Kidney glomerular epithelial cell (primary cell): ENCODE measurements at places on chromosomes 6 and 20.
A peak's percentile ranks its signal among the peaks of the same experiment; 100 is the strongest.

GRCh38 chr6:31394381-31394780, 9.0 kb upstream of the MICA start:
- no peak for DNase-seq

DNA sequence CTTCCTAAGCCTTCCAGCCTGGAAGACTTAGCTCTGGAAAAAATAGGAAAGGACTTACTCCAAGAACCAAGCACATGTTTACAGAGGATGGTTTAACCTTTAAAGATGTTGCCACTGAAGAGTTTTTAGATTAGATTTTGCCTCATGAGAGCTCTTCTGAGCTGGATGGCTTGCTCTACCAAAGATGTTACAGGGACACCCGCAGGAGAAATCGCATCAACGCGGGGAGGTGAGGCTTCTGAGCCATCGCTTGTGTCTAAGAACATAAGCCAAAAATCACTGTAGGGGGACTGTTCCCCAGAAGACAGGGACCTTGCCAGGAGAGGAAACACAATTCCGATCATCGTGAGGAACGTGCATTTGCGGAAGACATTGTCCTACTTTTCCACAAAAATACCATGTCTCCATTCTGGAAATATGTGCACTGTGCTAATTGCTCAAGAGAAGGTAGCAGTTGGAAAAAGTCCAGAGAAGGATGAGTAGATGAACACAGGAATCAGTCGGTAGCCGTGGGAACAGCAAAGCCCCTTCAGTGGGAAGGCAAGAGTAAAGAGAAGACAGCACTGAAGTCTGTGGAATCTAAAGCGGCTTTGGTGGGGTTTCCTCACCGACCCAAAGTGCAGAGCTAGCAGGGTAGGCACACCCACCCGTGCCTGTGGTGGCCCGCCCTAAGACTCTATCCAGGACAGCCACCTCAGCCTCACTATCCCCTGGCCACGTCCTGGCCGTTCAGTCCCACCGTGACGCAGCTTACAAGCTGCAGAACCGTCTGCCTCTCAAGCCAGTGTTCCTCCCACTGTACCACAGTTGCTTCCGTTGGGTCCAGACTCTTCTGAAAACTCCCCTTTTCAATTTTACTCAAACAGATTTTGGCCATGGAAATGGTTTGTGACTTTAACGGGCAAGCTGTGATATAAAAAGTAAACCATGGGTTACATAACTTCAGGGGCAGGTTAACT, 334.8 kb downstream of the NRN1 start:
- no peak for DNase-seq

GRCh38 chr20:24795436-24795835, 153.6 kb upstream of the CST7 start:
- no peak for DNase-seq

- DNase-seq: no peak
These were observed 79.8 kb downstream of the NFATC2 start for GRCh38 chr20:51462566-51463276.

DNA sequence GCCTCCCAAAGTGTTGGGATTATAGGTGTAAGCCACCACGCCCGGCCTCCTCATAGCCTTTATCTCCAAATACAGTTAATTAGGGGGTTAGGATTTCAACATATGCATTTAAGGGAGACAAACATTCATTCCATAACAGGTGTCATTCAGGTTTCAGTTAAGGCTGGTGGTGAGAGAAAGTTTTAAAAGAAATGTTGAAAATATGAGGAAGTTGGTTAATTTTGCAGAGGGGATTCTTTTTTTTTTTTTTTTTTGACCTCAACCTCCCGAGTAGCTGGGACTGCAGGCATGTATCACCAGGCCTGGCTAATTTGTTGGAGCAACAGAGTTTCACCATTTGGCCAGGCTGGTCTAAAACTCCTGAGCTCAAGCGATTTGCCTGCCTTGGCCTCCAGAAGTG, 12.5 kb upstream of the EBF4 start:
- DNase-seq: no peak

GRCh38 chr6:16698997-16699868, 62.0 kb downstream of the ATXN1 start:
- peak; percentile 32 for DNase-seq

- DNase-seq: no peak
These were observed 167.6 kb downstream of the PTPRT start for GRCh38 chr20:43022081-43022480.

DNA sequence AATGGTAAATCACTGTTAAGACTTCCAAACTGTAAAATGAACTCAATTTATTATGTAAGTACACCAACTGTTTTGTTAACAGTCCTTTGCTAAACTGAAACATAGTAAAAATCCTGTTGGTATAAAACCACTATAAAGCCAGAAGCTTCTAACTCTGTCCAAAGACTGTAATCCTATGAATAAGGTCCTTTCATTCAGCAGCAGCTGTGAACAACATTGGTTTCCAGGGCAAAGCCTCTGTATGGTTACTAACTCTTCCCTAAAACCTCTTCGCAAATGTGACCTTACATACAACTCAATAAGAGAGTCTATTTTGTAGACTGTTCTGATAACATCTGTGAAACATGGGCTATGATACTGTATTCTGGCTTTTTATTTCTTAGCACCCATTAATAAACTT, 40.1 kb downstream of the NUP153 start:
- DNase-seq: no peak

DNA sequence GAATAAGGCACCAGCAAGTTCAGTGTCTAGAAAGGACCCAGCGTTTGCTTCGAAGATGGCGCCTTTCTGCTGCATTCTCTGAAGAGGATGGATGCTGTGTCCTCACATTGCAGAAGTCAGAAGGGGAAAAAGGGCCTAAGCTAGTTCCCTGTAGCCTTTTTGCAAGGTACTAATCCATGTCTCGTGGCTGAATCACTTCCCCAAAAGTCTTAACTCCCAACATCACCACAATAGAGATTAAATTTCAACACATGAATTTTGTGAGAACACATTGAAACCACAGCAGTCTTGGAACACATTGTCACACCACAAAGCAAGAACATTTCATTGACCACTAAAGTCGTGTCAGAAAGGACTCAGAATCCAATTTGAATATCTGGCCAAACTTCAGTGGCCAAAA, 42.1 kb downstream of the KLHL31 start:
- no peak for DNase-seq

DNA sequence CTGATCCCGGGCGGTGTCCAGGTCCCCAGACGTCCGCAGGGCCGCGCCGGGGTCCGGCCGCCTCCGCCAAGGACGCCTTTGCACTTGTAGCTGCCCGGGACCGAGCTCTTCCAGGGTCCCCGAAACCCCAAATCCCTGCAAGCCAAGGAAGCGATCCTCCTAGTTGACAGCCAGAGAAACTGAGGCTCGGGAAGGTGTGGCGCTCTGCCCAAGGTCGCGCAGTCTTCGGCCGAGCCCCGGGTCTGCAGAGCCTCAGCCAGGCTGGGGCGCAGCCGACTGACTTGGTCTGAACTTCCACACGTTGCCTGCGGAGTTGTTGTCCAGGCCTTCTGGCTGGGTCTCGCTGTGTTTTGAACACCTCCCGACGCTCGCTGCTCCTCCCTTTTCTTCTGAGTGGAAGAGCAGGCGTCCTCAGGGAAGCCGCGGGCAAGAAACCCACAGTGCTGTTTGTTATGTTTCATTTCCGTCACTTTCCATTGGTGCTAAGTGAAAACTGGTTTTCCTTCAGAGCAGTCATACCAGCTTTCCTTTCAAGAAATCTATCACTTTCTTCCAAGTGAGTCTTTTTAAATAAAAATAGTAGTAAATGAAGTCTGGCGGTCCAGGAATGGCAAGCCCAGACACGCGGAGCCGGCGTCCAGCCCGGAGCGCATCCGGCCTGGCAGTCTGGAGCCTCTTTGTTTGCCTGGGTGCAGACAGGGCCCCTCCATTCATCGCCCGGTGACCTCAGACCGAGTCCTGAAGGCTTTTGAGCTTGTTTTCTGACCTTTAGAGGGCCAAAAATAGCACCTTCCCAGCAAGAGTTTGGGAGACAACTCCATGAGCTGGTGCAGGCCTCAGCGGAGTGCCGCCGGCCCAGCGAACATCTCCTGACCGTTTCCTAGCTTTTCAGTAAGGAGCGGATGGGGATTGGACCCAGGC, 698 bp downstream of the FAM210B start:
- DNase-seq: peak; percentile 26

DNA sequence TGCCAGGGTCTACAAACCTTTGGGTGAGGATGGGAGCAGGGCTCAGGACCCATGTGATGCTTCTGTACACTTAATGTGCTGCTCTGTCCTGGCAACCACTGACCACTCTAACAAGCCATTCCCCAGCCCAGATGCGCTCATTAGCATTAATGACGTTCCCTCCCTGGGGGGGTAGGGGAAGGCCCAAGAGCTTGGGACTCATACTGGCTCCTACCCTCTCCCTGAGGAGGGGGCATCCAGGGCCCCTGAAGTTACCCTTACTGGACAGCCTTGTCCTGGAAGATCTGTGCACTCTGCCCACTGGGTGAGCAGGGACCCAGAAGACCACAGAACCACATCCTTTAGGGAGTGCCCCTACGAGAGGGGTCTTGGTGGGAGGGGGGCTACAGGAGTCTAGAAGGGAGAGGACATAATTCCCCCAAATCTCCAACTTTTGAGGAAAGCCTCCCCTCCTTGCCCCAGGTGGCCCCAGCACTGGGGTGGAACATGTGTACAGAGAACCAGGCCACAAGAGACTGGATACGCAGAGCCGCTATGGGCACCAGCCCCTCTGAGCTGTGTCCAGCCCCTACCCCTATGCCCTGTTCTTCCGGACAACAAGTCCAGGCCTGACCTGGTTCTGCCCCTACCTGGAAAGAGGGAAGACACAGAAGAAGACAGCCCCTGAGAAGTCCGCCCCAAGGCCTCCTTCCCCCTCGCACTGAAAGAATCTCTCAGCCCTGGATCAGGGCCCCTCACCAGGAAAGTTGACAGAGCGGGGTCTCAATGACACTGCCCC, 1.4 kb downstream of the TEAD3 start:
- DNase-seq: no peak

GRCh38 chr6:148720897-148721296, 25.9 kb upstream of the UST start:
- DNase-seq: no peak

DNA sequence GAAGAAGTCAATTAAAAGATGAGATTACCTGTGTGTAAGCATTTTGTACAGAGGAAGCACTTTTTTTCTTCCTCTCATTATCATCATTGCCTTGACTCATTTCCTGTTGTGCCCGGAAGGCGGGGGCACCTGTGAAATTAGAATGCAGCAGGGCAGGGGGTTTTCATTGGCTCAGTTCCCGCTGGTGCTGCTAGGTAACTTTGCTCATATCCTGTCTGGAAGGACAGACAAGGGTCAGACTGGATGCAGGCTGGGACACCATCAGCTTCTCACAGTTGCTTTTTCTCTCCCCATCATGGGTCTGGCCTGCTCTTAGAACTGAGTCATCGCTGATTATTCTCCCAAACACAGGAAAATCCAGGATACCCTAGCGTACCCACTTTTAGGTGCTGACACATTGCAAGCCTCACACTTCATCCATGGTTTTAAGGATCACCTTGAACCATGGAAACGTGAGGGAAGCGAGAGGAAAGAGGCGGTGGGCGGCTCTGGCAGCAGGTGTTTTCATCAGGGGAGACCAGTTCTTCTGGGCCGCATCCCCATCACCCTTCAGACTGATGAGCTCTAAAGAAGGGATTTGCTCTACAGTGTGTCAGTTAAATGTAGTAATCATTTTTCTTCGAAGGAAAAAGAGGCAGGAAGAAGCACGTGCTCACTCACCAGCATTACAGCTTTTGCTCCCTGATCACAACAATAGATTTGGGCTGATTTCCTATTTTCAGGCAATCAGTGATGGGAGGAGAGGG, 195.7 kb upstream of the SASH1 start:
- peak; percentile 37 for DNase-seq

DNA sequence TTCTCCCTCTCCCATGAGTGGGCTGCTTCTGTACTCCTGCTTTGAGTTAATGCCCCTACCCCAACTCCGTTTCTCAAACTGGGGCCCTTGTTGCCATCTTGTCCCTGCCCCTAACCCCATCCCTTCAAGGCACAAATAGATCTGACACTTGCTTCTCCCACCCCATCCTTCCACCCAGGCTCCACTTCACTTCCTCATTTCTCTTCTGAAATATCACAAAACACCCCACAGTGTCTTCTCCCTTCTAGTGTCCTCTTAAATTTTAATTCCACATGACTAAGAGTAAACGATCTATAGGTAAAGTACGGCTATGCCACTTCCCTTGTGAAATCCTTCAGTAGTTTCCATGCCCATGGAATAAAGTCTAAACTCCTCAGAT, 571.6 kb upstream of the NOX3 start:
- no peak for DNase-seq

DNA sequence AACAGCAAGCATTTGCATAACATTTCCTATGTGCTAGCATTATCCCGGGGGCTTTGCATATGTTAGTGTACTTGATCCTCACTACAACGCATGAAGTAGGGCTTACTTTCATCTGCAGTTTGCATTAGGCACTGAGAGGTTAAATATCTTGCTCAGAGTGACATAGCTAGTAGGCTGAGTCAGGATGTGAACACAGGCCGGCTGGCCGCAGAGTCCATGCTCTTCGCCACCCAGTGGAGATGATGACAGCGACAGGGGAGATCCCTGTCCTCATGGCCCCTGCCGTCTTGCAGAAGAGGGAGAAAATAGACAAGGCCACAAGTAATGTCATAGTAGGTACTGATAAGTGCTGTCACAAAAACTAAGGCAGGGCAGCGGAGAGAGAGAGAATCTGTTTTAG, 46.9 kb downstream of the LYRM4 start:
- no peak for DNase-seq

- no peak for DNase-seq
These were observed 649.1 kb downstream of the EPM2A start for GRCh38 chr6:145086197-145086596.
